CD4-positive, alpha-beta memory T cell (primary cell): ENCODE measurements at places on chromosomes 5 and 9.

GRCh38 chr5:125315306-125315705, 568.9 kb upstream of the ZNF608 start:
- DNase-seq, result no peak
- H3K4me1 ChIP-seq, result no peaks in the 10 kb centered on the region
- H3K27ac ChIP-seq, result no peak overlapping the region
- H3K36me3 ChIP-seq, result no peaks in the 10 kb centered on the region
- no peak overlapping the region for H3K4me3 ChIP-seq

DNA sequence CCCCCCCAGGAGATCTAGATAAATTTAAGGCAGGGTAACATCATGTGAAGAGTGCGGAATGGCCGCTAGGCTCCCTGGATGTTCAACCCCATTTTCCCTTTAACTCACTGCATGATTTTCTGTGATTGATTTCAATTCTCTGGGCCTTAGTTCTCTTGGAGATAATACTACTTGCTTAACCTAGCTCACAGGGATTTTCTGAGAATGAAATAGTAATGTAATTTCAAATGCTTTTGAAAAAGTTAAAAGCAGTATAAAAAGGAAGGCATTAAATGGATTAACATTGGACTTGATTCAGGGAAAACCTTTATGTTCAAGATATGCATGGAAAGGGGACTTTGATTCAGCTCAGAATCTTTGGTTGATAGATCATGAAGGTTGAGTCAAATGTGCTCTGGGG, 90.9 kb downstream of the KIF4B start:
- DNase-seq, result no peak
- no peak overlapping the region for H3K4me3 ChIP-seq
- H3K27ac ChIP-seq, result no peak overlapping the region
- no peaks in the 10 kb centered on the region for H3K36me3 ChIP-seq
- no peaks in the 10 kb centered on the region for H3K27me3 ChIP-seq

DNA sequence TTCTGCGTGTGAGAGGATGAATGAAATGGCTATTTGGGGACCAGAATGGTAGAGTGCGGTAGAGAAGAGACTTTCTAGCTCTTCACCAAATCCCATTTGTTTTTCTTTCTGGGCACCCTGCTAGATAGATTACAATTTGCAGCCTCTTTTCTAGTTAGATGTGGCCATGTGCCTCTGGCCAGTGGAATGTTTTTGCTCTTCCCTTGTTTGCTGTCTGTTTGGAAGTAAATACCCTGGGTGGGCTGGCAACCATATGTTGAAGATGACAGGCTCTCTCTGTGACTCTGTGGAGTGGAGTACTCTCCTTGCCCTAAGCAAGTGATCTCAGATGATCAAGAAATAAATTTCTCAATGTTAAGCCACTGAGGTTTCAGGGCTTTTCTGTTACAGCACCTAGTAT, 12.9 kb downstream of the GNG10 start:
- H3K27me3 ChIP-seq, result no peaks in the 10 kb centered on the region
- no peaks in the 10 kb centered on the region for H3K4me1 ChIP-seq
- no peak overlapping the region for H3K27ac ChIP-seq
- H3K36me3 ChIP-seq, result peaks cover 4% of the 10 kb centered on the region
- DNase-seq, result no peak
- no peak overlapping the region for H3K4me3 ChIP-seq

GRCh38 chr5:178212241-178213002, 8.1 kb downstream of the HNRNPAB start:
- H3K4me1 ChIP-seq, result peaks cover 19% of the 10 kb centered on the region
- peaks cover 91% of the 10 kb centered on the region for H3K36me3 ChIP-seq
- H3K4me3 ChIP-seq, result no peak overlapping the region
- DNase-seq, result no peak

- peak; percentile 46 for DNase-seq
- H3K4me1 ChIP-seq, result peaks cover 23% of the 10 kb centered on the region
- no peak overlapping the region for H3K4me3 ChIP-seq
- H3K27me3 ChIP-seq, result no peaks in the 10 kb centered on the region
- H3K36me3 ChIP-seq, result no peaks in the 10 kb centered on the region
Observed at GRCh38 chr5:143030349-143030748, 260.2 kb downstream of the ARHGAP26 start.

DNA sequence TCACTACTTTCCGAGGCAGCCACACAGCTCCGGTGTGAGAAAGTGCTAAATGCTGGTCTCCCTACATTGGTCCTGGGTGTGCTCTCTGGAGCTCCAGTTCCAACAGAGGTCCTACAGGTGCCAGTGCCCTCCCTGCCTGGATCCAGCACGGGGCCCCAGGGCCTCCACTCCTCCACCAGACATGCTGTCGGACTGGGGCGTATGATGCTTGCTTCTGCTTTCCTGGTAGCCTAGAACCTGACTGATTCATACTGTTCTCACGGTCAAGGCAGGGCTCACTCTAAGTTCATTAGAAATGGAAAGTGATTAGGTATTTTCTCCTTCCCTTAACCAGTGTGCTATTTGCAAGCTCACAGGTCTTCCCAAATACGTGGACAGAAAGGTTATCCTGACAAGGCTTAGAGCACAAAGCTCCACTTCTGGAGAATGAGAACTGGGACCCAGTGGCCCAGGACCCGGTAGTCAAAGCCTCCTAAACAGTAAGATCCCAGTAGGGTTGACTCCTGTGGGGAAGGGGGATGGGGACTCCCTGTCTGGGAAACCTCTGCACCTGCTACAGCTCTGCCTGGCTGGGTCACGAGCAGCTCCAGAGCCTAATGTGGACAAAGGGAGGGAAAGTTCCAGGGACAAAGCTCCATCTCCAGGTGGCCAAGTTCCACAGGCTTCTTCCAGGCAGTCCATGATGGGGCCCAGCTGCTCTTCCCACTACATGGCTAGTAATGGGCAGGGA, 98.1 kb downstream of the PAX5 start:
- no peak for DNase-seq
- no peaks in the 10 kb centered on the region for H3K4me1 ChIP-seq
- H3K27me3 ChIP-seq, result no peaks in the 10 kb centered on the region
- H3K4me3 ChIP-seq, result no peak overlapping the region

GRCh38 chr5:11227064-11227463, 466.0 kb upstream of the DAP start:
- DNase-seq, result no peak
- H3K4me3 ChIP-seq, result no peak overlapping the region
- no peak overlapping the region for H3K27ac ChIP-seq
- H3K4me1 ChIP-seq, result no peaks in the 10 kb centered on the region
- no peaks in the 10 kb centered on the region for H3K27me3 ChIP-seq
- no peaks in the 10 kb centered on the region for H3K36me3 ChIP-seq

GRCh38 chr9:130610862-130611707, 31.7 kb downstream of the FUBP3 start:
- no peaks in the 10 kb centered on the region for H3K27me3 ChIP-seq
- H3K4me3 ChIP-seq, result no peak overlapping the region
- H3K36me3 ChIP-seq, result peaks cover 35% of the 10 kb centered on the region
- H3K27ac ChIP-seq, result no peak overlapping the region
- DNase-seq, result no peak
